Germinal center (tissue), 1 donor: ENCODE measurements at places on chromosomes 2 and 18.
A peak's percentile ranks its signal among the peaks of the same experiment; 100 is the strongest.

DNA sequence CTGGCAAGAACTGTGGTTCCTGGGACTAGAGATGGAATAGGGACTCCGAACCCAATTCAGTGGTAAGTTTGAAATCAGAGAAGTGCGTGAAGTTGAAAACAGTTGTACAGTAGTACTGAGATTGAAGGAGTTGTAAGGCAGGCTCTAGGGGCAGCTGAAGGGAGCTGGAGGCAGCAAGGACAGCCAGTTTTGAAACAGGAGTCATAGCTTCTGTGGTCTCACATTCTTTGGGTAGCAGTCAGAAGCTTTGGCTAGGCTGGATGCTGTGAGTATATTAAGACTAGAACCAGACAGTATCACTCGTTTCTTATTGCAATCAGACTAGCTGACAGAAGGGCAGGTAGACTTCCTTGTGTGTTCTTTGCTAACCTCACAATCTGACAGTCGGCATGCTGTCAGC is 64.5 kb upstream of the ADAM23 start:
- DNase-seq: no peak

GRCh38 chr2:135822855-135823254 is 14.1 kb downstream of the LCT start:
- DNase-seq: no peak

- no peak for DNase-seq
Measured at GRCh38 chr2:120901201-120901600, 165.5 kb downstream of the GLI2 start.

- DNase-seq: no peak
Measured at GRCh38 chr2:161422816-161423403, 6.8 kb downstream of the TBR1 start.

- DNase-seq: peak; percentile 60
Measured at GRCh38 chr2:74079522-74080341, 68.0 kb downstream of the BOLA3 start.

DNA sequence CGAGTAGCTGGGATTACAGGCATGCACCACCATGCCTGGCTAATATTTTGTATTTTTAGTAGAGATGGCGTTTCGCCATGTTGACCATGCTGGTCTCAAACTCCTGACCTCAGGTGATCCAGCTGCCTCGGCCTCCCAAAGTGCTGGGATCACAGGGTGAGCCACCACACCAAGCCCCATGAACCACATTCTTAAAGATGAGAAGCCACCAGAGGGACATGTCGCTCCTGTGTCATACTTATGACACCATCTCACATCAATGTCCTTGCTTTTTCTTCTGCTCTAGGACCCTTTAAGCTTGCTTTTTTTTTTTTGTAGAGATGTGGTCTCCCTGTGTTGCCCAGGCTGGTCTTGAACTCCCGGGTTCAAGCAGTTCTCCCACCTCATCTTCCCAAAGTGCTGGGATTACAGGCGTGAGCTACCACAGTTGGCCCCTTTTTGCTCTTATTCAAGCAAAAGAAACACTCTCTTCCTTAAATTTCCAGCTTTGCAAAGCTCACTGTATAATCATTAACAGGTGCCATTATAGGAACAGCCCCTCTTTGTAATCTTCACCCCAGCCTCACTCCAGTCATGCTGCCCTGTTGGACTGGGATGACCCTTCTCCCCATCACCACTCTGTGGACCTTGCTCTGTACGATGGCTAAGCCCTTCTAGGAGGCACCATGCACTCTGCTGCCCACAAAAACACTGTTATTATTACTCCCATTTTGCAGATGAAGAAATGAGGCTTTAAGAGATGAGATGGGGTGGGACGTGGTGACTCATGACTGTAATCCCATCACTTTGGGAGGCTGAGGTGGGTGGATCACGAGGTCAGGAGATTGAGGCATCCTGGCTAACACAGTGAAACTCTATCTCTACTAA is 10.8 kb upstream of the KCNG3 start:
- no peak for DNase-seq

DNA sequence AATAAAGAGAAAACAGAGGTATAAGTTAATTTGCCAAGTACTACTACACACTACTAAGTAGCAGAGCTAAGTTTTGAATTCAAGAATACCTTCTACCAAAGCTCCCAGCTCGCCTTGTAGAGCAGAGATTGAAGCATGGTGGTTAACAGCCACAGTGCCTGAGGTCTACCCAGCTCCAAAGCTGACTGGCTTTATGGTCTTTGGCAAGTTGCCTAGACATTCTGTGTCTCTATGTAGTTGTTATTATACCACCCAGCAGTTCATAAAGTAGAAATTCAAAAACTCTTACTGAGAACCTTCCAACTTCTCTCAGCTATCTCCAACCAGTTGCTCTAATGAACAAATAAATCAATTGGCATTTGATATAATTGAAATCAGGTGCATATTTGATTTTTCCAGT is 87.8 kb downstream of the PDE11A start:
- no peak for DNase-seq

DNA sequence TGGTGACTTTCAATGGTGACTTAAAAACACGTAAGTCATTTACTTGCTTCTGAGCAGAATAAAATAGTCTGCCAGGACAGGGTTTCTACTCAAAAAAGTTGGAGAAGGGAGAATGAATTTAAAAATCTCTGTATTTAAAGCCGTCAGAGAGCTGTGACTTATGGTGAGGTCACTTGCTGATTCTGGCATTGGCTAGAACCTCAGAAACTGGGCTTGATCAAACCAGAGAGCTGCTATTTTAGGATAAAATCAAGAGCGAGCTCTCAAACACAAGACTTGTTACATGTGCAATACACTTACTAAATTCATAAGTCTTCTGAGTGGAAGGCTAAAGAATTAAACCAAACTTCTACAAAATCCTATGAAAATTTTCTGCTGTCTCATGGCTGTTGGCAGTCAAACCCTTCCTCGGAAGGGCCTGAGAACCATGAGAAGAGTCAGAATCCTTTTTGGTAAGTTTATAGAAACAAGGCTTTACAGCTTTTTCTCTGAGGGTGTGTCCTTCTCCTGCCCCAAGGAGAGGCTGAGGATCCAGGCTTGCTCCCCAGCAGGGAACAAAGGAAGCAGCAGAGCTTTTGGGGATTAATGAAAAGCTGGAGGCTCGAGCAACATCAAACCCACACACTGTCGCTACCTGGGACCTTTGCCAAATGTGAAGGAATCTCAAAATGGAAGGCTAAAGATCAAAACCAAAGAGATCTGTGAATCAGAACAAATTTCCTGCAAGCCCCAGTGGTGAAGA is 816.4 kb downstream of the SOCS6 start:
- DNase-seq: no peak

- no peak for DNase-seq
Measured at GRCh38 chr2:42957109-42957860, 164.9 kb upstream of the HAAO start.

DNA sequence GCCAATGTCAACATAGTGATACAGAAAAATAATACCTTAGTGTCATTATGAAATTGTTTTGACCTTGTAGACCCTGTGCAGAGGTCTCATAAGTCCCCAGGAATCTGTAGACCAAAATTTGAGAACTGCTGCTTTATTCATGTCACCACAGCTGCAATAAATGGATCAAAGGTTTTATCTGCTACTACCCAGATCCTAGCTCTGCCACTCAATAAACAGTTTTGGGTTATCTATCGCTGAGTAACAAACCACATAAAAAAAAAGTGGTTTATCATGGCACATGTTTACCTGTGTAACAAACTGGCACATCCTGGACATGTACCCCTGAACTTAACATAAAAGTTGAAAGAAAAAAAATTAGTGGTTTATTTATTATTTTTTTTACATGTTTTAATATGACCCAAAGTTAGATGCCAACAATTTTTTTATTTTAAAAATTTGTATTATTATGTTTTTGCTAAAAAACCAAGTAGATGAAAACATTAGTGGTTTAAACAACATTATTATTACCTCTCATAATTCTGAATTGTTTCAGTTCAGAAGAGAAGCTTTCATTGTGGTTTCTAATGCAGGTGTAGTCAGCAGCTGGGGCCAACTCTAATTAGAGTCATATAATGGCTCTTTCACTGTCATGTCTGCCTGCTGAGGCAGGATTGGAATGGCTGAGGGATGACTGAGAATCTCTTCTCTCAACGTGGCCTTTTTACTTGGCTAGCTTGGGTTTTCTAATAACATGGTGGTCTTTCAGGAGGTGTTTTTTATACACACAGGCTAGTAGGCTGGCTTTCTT is 103.3 kb upstream of the SLC38A11 start:
- no peak for DNase-seq

DNA sequence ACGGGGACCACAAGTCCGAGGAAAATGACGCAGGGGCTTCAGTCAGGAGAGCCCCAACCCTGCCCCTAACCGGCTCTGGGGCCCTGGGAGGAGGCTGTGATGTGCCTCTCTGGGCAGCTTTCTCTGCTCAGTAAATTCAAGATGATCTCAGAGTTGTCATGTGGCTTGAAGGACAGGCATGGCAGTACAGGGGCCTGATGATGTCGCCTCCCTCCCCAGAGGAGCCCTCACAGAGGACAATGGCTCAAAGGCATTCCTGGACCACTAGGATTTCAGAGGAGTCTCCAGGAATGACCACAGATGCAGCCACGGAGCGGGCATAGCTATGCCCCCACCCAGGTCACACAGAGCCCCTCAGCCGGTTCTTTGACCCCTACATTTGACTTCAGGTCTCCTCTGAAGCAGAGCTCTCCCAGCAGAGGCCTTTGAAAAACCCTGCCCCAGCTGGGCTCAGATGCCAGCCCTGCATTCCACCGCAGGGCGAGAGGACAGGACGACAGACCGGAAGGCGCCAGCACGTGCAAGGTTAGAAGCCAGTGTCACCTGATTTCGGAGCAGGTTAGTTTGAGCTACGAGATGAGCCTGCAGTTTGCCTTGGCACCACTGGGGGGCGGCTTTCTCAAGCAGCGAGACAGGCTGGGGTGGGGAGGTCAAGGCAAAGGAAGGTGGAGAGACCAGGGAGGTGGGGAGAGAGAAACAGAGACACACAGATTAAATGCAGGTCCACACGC is 39.2 kb downstream of the BIN1 start:
- peak; percentile 77 for DNase-seq

DNA sequence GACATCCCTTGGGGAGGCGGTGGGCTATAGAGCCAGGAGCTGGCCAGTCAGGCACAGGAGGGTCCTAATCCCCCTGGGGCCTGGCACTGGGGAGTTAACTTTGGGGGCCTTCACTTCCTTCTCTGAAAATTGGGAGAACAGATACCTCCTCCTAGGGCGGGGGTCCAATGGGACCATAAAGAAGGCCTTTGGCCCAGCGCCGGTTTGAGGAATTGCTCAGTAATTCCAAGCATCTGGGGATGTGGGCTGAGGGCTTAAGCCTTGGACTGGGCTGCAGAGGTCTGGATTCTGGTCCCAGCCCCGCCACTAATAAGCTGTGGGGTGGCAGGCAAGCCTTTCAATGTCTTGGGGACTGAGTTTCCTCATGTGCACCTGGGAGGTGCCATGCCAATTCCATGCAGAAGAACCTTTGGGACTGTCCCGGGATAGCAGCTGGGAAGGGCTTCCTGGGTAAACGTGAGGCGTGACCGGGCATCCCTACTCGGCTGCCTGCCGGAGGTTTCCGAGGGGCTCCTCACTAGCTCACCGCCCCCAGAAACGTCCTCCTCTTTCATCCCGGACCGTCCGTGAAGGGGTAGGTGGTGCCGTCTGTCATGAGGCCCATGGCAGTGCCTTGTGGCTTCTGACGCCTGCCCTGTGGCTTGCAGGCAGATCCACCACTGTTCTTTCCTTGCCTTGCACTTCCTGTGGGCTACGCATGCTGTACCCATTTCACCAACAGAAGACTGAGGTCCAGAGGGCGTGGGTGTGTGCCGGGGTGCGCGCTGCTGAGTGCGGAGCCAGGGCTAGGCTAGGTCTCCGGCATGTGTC is 67.4 kb upstream of the HPCAL1 start:
- DNase-seq: no peak

DNA sequence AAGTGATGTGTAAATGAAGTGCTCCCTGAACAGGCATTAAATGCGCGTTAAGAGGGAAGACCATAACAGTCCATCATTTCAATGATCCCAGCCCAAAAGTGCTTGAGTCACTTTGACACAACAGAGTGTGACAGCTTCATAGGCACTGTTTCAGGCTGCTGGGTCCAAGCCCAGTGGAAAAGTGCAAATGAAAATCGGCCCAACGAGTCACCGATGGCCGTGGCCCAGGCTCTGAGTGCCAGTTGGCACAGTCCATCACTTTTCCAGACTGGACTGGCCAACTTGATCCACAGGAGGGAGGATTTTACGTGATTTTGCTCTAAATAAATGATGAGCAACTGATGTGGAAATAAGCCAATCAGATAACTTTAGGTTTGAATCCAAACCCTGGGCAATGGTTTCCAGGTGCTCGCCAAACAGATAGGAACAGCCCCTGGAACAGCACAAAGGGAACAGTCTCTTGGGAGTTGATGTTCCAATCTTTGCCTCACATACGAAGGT is 114.0 kb downstream of the SP3 start:
- DNase-seq: no peak

DNA sequence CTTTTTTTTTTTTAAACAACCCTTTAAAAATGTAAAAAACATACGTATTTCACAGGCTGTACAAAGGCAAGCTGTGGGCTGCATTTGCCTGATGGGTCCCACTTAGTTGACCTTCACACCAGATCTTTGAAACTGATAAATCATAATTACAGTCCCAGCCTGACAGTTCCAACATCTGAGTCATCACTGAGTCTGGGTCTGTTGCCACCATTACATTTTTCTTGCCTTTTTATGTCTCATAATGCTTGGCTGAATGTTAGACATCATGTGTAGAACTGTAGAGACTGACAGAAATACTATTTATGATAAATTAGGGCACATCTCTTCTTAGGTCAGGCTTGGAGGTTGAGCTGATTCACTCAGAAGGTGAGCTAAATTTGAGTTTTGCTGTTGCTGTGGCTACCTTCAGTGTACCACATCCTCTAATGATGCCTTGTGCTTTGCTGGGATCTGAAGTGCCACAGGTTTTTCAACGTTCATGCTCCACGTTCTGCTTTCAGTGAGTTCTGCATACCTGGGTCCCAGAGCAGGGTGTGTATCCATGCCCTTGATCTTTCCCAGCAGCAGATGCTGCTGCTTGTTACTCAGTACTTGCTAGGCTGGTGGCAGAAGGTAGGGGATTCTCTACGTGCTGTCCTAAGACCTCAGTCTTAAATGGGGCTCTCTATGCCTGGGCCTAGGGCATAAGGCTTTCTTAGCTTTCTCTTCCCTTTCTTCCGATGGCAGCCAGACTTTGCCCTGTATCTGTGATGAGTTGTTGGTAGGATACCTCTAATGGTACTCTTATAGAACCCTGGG is 160.6 kb upstream of the SMAD7 start:
- DNase-seq: no peak

- no peak for DNase-seq
Measured at GRCh38 chr2:16763056-16763455, 97.4 kb upstream of the CYRIA start.
